RKO (cell line): ENCODE measurements at places on chromosomes 5 and 9.
A peak's percentile ranks its signal among the peaks of the same experiment; 100 is the strongest.

DNA sequence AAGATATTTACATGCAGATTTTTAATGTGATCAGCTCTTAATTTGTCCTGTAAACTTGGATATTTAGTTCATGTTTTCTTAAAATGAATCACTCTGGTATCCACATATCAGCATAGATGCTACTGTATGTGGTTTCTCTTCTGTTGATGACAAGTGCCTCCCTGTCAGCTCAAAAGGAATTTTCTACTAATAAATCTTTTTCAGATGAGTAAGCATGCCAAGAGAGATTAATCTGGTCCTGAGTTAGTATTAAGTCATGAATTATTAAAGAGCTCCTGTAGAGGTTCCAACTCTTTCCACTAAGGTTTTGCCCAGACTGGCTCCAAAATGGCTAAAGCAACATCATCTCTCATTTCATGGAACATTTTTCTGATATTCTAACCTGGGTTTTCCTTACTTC lies 129.2 kb downstream of the GOLPH3 start:
- DNase-seq, result peak; percentile 74

DNA sequence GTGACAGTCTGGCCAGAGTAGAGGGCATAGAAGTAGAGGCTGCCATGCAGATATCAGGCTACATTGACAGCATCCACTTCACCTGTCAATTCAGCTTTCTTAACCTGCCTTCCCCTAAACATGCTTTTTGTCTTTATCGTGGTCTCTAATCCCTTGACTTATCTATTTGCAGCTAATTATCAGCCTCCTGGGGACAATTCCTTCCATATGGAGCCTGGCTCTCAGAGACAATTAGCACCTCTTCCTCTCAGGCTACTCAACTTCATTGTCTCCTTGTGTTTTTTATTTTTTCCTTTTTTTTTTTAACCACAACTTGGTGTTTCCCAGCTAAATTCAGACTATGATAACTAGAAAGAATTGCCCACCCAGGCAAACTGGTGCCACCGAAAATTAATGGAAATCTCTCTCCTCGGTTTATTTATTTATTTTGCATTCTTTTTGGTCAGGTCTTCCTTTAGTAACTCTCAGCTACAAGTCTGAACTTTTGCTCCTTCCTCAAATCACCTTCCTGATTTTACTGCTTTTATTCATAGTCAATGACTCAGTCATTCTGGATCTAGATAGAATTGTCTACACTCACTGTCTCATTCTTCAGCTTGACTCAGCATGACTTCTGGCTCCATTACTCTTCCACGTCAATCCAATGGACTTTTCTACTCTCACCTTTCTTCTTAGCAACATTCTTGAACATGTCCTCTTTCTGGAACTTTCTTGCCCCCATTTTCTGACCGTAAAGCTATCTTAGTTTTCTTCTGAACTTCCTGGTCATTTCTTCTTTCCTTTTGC lies 63.0 kb upstream of the BASP1 start:
- peak; percentile 86 for DNase-seq

- DNase-seq, result no peak
Measured at GRCh38 chr9:68443624-68444023, 87.2 kb downstream of the PGM5 start.

GRCh38 chr9:91174772-91175171 lies 186.9 kb downstream of the AUH start:
- no peak for DNase-seq

- no peak for DNase-seq
Measured at GRCh38 chr9:77440057-77440456, 208.1 kb downstream of the GNA14 start.

DNA sequence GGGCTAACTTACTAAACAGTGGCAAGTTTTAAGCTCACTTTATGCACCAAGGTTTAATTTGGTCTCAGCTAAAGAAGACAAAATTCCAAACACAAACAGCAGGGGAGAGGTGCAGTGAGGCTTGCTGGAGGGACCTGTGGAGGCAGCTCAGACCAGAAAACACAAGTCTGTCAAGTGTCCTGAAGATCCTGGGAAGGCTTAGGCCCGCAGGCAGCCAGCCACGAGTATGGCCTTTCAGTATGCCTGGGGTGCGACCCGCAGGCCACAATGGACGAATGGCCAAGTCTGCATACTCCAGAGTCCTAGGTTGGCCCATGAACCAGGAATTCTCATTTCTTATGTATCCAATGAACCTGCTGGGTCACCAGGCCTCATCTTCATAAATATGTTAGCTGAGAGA lies 9.3 kb downstream of the CCNI2 start:
- no peak for DNase-seq

GRCh38 chr9:129480745-129481144 lies 140.2 kb downstream of the C9orf50 start:
- no peak for DNase-seq

DNA sequence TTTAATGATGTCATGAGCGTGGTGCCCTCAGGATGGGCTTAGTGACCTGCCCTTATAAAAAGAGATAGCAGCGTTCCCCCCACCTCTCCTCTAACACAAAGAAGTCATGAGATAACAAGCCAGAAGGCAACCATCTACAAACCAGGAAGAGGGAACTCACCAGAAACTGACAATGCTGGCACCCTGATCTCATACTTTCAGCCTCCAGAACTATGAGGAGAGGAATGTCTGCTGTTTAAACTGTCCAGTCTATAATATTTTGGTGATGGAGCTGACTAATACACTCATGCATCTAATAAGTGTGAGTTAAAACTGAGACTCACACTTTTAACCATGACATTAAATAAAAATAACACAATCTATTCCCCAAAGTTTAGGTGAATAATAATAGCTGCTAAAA lies 156.1 kb upstream of the SPEF2 start:
- DNase-seq, result no peak

DNA sequence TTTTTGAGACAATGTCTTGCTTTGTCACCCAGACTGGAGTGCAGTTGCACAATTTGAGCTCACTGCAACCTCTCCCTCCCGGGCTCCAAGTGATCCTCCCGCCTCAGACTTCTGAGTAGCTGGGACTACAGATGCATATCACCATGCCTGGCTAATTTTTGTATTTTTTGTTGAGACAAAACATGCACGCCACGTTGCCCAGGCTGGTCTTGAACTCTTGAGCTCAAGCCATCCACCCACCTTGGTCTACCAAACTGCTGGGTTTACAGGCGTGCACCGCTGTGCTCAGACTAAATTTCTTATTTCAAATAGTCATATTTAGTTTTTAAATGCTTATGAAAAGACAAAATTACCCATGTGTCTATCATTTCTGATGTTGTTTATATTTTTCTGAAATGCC lies 2324.1 kb downstream of the MAT2B start:
- no peak for DNase-seq

DNA sequence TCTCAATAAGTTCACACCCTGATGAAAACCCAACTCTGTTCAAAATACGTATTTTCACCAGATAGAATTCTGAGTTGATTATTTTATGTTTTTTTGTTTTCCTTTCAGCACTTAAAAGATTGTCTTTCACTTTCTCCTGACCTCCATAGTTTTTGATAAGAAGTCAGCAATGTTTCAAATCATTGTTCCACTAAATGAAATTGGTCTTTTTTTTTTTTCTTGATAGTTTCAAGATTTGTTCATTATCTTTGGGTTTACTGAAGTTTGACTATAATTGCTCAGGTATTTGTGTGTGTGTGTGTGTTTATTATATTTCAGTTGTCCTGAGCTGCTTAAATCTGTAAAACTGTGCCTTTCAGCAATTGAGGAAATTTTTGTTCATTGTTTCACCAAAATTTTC lies 498.7 kb downstream of the TLE1 start:
- no peak for DNase-seq

- DNase-seq, result no peak
Measured at GRCh38 chr5:139315056-139315615, 21.6 kb downstream of the MATR3 start.

DNA sequence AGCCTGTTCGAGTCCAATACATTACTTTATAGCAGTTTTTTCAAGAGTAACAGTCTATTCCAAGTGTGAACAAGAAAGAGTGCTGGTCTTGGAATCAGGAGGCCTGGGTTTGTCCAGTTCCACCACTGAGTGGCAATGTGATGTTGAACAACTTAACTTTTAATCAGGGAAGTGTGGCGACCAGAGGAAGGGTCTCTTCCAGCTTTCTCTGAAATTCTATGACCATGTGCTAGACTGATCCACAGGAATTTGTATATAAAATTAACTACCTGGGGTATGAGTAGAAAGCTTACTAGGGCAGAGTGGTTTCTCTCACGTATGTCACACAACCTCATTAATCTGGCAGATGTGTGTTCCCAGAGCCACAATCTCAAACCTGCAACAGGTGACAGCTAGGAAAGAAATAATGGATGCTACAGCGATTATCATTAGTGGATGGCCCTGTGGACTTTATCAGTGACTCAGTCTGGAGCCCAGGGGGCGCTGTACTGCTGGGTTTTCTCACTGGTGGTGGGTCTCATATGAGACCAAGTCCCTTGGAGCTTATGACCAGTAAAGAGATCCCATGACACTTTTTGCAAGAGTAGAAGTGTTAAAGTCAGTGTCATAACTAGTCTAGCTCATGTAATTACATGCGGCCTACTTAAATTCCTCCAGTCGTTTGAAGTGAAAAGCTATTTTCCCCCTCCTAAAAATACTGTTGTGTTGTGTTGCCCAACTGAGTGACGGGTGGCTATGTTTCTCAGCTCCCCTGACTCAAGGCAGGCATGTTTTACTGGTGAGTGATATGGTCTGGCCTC lies 116.5 kb downstream of the GDNF start:
- DNase-seq, result no peak

DNA sequence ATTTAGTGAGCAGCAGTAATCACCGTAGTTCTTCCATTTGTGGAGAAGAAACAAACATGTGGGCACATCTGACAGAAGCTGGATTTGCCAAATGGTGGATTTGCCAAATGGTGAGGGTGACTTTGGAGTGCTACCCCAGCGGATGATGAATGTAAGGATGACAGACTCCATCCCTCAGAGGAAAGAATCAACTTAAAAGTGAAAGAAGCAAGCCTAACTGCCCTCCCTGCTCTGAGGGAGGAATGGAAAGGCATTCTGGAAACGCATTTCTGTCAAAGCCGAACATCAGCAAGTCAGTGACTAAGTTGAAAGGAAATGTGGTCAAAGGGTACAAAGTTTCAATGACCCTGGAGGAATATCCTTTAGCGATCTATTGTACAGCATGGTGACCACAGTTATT lies 143.5 kb downstream of the GPBP1 start:
- DNase-seq, result no peak

DNA sequence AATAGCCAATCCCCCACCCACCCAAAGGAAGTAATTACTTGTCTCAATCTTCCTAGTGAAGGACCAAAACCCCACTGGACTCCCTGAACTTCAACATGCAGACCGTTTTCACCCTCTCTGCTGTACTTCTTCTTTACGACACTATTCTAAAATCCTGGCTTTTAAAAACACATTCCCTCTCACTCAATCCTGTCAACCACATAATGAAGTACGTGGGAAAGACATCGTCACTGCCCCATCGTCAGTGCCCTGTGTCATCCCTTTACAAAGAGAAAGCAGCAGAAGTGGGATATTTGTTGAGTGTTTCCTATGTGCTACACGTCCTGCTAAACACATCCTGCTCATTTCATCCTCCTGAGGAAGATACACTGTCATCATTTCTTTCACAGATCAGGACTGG lies 54.2 kb downstream of the MAPKAP1 start:
- no peak for DNase-seq

DNA sequence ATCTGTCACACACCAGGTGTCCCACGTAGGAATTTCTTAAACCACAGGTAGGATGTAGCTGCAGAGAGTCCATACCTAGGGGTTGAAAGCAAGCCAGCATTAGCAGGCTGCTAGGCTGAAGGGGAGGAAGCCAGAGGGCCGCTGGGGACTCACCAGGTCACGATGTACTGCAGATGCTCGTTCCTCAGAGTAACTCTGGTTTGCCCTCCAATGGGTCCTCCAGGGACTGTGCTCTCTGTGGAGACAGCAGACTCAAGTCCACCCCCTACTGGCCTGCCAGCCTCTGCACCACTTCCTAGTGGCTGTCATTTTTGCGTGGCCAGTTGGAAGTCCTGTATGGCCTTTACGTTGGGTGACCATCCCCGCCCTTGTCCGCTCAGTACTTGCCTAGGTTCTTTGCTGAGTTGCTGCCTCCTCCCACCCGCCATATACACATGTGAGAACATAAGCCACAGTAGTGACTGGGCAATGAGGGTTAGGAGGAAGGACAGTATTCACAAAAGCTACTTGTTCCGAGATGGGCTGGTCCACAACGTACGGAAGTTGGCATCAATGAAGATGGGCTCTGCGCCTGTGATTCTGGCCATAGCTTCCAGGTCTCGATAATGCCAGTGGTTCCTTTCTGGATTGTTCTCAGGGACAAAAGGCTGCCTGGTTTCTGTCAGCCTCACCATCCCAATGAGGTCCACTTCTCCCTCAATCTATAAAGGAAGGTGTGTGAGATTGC lies 4.1 kb downstream of the RPL7A start:
- DNase-seq, result peak; percentile 86

GRCh38 chr5:127513408-127513970 lies 4.0 kb upstream of the PRRC1 start:
- DNase-seq, result no peak

DNA sequence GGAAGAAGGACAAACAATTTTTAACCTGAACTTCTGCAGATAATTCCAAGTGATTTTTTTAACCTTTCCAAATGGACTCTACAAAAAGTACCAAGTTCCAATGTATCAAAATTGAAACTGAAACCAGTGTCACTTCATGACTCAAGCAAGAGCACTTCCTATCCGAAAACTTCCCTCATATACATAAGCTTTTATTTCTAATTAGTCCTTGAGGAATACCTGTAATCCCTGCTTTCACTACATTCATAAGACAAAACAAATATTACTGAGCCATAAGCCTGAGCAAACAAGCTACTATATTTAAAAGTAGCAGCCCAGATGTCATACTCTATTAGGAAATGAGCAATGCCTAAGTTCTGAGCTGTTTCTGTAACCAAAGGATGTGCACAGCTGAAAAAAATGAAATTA lies 224.4 kb downstream of the EBF1 start:
- no peak for DNase-seq

DNA sequence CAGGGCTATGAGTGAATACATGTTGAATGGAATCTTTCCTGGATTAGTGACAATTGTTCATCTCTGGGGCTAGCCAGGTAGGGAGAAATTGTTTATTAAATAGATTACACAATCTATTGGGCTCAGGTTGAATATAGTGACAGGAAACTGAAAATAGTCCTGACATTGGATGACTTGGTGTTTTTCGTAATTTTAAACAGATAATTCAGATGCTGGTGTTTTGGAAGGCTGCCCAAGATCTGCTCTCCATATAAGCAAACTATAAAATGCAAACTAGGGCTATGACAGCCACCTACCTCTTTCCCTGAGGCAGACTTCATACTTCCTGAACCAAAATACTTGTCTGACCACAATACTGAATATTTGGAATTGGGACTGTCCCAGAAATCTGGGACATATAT lies 99.1 kb downstream of the ENC1 start:
- no peak for DNase-seq
